ENCODE measurements at places on chromosomes 11 and 22.
A peak's percentile ranks its signal among the peaks of the same experiment; 100 is the strongest.

- DNase-seq, result no peak
These were observed 1.1 kb downstream of the LRP4 start for GRCh38 chr11:46917109-46917761.

GRCh38 chr11:43686207-43686606 lies 5.7 kb downstream of the HSD17B12 start:
- DNase-seq, result no peak

GRCh38 chr11:44595964-44596381 lies 30.5 kb downstream of the CD82 start:
- DNase-seq, result no peak

DNA sequence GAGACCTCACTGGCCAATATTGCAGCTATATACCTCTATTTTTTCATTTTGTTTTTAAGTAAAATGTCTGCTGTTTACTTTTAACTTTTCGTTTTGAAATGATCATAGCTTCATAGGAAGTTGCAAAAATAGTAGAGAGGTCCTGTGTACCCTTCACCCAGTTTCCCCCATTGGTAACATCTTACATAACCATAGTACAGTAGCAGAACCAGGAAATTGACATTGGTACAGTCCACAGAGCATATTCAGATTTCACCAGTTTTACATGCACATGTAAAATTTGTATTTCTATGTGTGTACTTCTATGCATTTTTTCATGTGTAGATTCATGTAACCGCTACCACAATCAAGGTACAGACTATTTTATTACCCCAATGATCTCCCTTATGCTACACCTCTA lies 3.8 kb downstream of the AMOTL1 start:
- DNase-seq, result no peak

GRCh38 chr11:47306484-47306844 lies 36.5 kb downstream of the MADD start:
- DNase-seq, result no peak

GRCh38 chr22:26579331-26579886 lies 10.5 kb downstream of the TPST2 start:
- no peak for DNase-seq

DNA sequence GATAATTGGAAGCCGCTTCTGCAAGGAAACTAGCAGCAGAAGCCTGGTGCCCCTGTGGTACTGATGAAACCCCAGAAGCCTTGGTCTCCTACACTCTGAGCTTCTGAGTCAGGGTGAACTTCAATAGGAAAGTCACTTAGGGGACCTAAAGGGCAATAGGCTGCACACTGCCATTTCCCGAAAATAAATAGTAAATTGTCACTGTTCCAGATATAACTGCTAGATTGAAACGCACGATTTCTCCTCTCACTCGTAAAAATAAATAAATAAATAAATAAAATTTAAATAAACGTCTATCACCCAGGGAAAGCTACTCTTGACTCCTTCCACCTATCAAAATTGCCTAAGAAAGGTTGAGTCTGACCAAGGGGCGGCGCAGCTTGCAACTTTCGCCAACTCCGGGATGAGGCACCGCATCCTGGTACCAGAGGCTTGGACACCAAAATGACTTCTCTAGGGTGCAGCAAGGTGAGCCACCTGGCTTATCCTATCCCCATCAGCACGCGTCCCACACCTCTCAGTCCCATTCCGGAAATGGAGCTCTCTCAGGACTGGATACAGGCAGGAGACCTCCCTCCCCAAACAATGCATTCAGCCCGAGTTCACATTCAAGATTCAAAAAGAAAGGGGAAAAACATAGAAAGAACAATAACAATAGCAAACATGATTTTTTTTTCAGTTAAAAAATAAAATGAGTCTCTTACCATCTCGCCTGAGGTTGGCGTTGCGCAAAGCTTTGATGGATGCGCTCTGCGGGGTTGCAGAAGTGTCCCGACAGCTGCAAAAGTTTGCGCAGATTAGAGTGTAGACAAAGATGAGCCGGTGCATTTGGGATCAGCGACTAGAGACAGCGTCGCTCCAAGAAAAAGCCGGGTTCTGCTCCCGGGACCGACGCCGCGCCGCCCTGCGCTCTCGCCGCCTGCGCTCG lies 583 bp downstream of the PDGFD start:
- DNase-seq, result peak; percentile 21

DNA sequence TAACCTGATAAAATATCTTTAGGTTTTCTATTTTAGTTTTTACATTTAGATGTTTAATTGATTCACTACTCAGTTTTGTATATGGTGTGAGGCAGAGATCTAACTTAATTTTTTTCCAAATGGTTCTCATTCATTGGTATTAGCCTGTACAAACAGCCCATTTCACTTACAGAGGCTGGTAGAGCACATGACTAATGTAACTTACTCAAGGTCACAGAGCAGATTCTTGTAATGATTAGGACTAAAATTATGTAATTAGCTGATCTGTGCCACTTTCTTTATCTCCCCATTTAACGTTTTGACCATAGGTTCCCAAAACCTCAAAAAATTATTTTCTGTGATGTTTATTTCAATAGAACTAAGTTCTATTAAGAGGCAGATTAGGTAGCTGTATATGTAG lies 16.5 kb upstream of the TNRC6B start:
- DNase-seq, result no peak

- peak; percentile 66 for DNase-seq
These were observed 17.5 kb upstream of the ACCSL start for GRCh38 chr11:44029977-44030911.

DNA sequence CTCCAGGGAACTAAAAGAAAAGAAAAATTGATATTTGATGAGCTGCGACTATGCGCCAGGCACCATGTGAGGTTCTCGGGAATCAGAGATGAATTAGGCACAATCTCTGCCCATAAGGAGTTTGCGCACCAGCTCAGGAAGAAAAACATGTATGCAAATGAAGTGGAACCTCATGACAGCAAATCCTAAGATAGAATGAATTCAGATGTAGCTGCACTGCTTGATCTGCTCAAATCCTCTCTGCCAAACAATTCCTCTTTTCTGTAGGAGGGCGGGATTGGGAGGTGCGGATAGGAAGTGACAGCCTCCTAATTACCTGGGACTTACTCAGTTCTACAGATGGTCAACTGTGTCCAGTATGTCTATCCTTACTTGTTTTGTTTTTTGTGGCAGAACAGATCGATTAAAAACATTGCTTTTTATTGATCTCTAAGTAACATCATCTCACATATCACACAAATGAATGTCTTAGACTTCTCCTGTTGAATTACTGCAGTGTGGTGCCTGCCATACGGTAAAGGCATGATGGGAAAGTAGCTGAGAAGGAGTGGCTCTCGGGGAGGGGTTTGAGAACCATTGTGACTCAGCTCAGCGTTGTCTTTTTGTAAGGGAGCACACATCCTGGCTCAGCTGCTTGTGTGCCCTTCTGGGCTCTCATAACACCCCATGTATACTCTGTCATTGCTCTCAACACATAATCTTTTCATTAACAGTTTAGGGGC lies 13.9 kb downstream of the CRTAM start:
- peak; percentile 32 for DNase-seq

GRCh38 chr11:78860720-78861422 lies 286.2 kb upstream of the NARS2 start:
- peak; percentile 24 for DNase-seq

DNA sequence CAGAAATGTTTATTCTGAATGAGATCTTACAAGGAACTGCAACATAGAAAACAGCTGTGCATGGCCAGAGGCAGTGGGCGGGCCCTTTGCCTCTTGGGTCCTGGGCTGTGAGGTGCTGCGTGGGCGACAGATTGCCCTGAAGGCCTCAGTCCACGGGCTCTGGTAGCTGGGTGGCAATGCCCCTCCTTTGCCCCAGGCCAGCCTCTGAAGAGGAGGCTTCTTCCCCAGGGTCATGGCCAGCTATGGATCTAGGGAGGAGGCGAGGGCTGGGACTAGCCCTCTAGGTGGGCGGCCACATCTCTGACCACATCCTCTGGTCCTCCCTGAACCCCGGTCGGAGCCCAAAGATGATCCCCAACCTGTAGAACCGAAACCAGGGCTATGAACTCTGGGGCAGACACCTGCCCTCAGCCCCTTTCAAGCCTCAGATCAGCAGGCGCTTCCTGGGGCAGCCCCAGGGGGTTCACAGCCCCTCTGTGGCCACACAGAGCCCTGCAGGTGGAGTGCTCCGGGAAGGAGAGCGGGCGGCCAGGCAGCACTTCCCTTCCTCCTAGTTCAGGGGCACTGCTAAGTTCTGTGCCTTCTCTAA lies 6.6 kb upstream of the CDC42BPG start:
- no peak for DNase-seq

DNA sequence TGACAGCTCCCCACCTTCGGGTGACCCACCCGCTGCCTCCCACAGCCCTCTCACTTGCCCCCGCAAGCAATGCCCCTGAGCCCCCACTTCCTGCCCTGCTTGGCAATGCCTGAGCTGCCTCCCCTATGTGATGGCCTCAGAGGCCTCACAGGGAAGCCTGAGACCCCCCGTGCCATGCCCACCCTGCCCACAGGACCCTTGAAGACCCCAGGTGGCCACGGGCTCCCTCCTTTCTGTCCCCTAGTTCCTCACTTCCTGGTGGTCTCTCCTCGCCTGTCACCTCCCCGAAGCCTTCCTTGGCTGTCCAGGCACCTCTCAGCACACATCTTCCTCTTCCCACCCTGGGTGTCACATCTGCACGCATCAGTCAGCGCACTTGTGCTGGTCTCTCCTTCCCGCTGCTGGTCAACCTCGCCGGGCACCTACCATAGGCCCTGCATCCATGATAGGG lies 90.5 kb downstream of the BRD1 start:
- DNase-seq, result no peak

GRCh38 chr11:19279451-19279850 lies 38.7 kb upstream of the E2F8 start:
- DNase-seq, result no peak

GRCh38 chr11:2314525-2315394 lies 12.9 kb downstream of the TSPAN32 start:
- DNase-seq, result peak; percentile 90

- no peak for DNase-seq
These were observed 58.4 kb downstream of the ABTB2 start for GRCh38 chr11:34299284-34299972.

DNA sequence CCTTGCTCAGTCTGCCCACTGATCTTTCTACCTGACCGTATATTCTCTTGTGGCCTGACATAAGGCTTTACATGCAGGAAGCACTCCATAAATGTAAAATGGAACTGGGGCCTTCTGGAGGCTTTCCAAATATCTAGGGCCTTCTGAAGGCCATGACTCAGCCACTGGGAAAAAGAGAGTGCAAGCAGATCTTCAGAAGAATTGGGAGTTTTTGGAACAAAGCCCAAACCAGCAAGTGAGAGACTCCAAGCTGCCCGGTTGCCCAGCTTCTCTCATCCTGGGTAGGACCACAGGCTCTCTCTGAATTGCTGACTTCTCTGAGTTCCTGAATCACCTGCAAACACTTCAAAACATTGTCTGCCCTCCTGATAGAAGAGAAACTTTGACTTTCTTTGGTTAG lies 107.9 kb upstream of the BMAL1 start:
- DNase-seq, result peak; percentile 93

DNA sequence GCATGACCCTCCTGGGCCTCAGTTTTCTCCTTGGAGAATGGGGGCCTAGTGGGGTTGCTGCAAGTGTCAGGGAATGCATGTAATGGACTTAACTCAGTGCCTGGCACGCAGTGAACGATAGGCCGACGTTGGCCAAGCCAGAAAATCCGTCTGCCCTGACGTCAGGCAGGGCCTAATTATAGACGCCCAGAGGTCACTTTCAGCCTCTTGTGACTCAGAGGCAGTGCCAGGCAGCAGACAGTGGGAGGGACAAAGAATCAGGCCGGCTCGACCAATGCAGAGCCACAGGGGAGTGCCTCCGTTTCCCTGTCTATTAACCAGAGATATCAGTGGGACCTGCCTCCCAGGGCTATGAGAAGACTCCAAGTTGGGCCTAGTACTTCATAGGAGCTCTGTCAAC lies 115.0 kb downstream of the MN1 start:
- DNase-seq, result no peak

DNA sequence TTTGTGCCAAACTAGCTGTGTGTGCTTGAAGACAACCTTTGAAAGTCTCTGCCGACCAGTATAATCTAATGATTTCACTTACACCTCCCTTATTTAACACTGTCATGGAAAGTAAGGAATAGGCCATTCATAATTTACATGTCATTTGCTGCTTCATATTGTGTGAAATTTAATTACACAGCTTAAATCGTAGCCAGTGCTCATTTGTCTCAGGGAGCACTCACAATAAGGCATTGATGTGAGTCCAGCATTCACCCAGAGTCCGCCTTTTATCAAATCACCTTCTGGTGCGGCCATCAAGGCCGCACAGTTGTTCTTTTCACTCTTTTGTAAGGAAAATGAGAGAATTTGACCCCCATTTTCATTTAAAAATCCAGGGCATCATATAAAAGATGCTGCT lies 46.9 kb downstream of the PAX6 start:
- DNase-seq, result no peak

GRCh38 chr11:78647986-78648875 lies 73.6 kb upstream of the NARS2 start:
- DNase-seq, result no peak

GRCh38 chr11:11982975-11983374 lies 25.5 kb downstream of the DKK3 start:
- peak; percentile 47 for DNase-seq

DNA sequence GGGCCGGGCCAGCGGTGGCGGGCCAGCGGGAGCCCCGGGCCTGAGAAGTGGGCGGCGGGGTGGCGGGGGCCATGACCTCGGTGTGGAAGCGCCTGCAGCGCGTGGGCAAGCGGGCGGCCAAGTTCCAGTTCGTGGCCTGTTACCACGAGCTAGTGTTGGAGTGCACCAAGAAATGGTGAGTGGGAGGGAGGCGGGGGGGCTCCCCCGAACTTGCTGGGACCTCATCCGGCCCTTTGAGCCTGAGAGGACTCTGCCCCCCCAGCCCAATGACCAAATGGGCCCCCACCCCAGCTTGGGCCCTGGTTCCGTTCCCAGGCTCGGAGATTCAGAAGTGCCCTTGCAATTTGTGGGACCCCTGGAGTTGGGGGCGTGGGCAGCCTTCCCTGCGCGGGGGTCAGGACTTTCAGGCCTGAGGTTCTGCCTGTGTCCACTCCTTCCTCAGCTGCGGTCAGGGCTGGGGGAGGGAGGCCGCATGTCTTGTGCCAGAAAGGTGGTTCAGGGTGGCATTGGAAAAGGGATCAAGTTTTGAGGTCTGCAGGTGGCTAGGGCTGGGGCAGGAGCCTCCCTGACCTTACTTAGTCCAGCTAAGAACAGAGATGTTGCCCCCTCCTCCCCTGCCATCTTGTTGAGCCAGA lies 496 bp downstream of the EHBP1L1 start:
- no peak for DNase-seq

DNA sequence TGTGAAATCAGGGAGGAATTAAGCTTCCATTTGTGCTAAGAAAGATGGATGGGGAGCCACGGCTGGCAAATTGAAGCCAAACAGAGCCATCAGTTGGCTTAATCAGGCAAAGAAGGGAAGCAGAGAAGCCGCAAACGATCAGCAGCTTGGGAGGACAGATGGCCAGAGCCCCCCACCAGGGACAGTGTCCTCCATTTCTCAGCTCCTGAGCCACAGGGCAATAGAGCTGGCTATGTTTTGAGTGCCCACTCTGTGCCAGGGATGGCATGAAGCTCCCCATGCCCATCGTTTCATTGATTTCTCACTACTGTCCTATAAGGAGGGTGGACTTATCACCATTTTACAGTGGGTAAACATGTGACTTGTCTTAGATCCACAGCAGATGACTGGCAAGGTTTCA lies 126.3 kb upstream of the ASPHD2 start:
- DNase-seq, result no peak

GRCh38 chr11:126163074-126163700 lies 48.3 kb downstream of the RPUSD4 start:
- peak; percentile 93 for DNase-seq
